Stimulated activated CD8-positive, alpha-beta memory T cell treated with anti-CD3 and anti-CD28 coated beads, Interleukin-7, amount 100 ng/mL, for 4 hours (primary cell): ENCODE measurements at places on chromosomes 1 and 21.
A peak's percentile ranks its signal among the peaks of the same experiment; 100 is the strongest.

- DNase-seq, result no peak
These were observed 15.6 kb downstream of the GBP5 start for GRCh38 chr1:89257041-89257440.

DNA sequence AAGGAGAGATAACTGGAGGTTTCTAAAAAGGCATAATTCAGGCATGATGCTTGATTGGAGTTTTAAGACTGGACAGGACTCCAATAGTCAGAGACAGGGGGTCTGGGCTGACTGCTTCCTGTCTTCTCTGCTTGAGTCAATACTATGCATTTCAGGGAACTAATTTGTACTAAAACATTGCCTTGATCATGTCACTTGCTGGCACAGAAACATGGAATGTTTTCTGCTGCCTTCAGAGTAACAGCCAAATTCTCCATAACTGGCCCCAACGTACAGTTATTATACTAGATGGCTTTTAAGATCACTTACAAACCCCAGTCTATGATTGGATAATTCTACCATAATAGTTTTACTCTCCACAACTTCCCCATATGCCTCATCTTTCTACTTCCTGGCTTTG is 247.0 kb downstream of the DNM3 start:
- DNase-seq, result no peak

- DNase-seq, result no peak
These were observed 11.4 kb downstream of the C2CD2 start for GRCh38 chr21:41942457-41942856.

- DNase-seq, result no peak
These were observed 190.1 kb downstream of the TNR start for GRCh38 chr1:175553280-175553679.

DNA sequence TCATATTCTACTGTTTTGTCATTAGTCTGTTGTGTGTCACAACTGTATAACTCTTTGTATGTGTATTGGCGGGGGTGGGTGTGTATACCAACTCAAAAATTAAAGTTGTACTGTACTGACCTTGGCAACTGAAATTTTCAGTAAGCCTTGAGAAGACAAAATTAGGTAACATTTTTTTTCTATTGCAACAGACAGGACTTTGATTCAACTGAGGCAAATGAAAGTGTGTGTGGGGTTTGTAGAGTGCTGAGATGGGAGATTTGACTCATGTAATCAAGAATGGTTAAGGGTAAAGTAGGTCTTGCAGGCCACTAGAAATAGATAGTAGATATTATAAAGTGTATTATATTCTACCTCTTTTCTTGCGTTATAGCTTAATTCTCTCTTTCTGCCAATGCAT is 14.6 kb upstream of the B3GALT2 start:
- DNase-seq, result no peak

DNA sequence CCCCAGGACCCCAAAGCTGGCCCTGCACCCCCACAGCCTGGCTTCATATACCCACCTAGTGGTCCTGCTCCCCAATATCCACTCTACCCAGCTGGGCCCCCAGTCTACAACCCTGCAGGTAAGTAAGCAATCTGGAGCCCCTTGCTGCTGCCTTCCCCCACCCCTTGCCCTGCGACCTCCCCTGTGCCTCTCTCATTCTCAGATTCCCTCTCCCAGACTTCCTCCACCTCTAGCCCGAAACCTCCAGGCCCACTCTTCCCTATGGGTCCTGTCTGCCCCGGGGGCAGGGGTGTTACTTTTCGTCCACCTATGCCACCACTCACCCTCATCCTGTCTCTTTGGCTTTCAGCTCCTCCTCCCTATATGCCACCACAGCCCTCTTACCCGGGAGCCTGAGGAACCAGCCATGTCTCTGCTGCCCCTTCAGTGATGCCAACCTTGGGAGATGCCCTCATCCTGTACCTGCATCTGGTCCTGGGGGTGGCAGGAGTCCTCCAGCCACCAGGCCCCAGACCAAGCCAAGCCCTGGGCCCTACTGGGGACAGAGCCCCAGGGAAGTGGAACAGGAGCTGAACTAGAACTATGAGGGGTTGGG is 2.9 kb downstream of the SHISA4 start:
- no peak for DNase-seq

DNA sequence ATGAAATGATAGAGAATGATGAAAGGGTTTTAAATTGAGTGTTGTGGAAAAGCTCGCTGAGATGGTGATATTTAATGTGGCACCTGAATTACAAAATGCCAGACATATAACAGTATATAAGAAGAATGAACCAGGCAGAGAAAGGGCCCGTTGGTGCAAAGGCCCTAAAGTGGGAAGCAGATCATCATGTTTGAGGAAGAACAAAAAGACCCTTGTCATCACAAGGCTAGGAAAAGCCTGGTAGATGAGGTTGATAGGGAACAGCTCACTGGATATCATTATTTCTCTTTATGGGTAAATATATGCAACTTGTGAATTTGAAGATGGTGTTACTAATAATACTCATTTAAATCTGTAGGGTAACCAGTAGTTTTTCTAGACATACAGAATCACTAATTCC is 11.0 kb downstream of the RAP1A start:
- no peak for DNase-seq

DNA sequence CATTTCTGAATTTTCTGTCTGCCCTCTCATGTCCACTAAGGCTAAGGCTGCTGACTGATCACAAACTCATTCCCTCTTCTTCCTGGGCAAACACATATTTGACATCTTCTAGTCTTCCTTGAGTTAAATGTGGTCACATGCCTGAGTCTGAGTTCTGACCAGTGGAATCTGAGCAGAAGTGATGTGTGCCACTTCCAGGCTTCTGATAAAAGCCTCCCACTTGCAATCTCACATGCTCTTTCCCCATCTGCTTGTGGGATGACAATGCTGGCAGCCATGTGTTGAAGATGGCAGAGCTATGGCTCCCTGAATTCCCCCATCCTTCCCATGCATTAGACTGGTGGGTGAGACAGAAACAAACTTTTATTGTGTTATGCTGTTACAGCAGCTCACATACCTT is 149.9 kb upstream of the ZNF648 start:
- no peak for DNase-seq

- DNase-seq, result no peak
These were observed 6.3 kb downstream of the PTGFRN start for GRCh38 chr1:116916002-116916401.

DNA sequence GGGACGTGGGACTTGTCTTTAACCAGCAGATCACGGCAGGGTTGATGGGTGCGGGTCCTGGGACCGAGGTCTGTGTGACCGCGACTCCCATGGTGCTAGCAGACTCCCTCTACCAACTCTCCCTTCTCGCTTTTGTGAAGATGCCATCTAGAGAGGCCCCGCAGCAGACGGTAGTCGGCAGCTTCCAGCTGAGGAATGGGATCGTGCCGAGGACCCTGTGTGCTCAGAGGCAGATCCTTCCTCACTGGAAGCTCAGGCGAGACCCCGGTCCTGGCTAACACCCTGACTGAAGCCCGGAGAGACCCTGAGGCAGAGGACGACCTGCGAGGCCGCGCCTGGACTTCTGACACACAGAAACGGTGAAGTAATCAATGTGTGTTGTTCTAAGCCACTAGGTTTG is 12.5 kb upstream of the SPATC1L start:
- no peak for DNase-seq

GRCh38 chr1:241532162-241532531 is at the start of gene KMO:
TSS of gene KMO (plus strand) at chr1:241532378. CDS start at chr1:241532445, 67 bp downstream.
- no peak for DNase-seq

GRCh38 chr1:37793773-37794371 is at the start of gene MANEAL:
TSS of gene MANEAL (plus strand) at chr1:37793847. CDS start at chr1:37794183, 336 bp downstream.
- peak; percentile 17 for DNase-seq

- DNase-seq, result no peak
These were observed 67.0 kb downstream of the PIK3R3 start for GRCh38 chr1:46065405-46065804.

GRCh38 chr1:157496121-157496526 is 56.2 kb downstream of the FCRL5 start:
- DNase-seq, result peak; percentile 12

GRCh38 chr21:39632796-39633442 is 20.2 kb downstream of the B3GALT5 start:
- DNase-seq, result no peak
